Muscle of arm (tissue), 14 donors: ENCODE measurements at places on chromosomes 16 and 17.

GRCh38 chr17:65403626-65404025, 157.8 kb downstream of the AXIN2 start:
- no peak for DNase-seq

- DNase-seq: no peak
These were observed 16.1 kb downstream of the TIMM22 start for GRCh38 chr17:1012823-1013728.

GRCh38 chr16:66358231-66358630, 8.3 kb upstream of the CDH5 start:
- no peak for DNase-seq

GRCh38 chr17:17725752-17726457, 44.6 kb downstream of the RAI1 start:
- no peak for DNase-seq

GRCh38 chr17:70206361-70207010, 37.2 kb downstream of the KCNJ2 start:
- no peak for DNase-seq

GRCh38 chr17:47277921-47278320, 24.3 kb downstream of the ITGB3 start:
- DNase-seq: no peak

DNA sequence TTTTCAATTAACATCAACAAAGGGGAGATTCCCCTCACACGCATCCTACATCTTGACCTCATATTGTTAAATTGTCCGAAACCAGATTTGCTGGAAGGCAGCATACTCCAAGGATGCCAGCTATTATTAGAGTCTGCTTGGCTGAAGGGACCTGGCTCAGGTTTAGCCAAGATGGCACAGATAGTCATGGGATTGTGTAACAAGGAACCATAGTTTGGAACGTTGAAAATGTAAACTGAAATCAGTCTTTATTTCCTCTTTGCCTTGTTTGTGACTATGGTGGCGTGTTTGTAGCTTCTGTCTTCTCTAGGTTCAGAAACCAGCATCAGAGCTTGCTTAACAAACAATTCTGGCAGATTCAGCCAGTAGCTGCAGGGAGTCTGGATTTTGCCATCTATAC, 5.9 kb downstream of the ARSG start:
- no peak for DNase-seq

- no peak for DNase-seq
These were observed 32.0 kb downstream of the CDH13 start for GRCh38 chr16:82658796-82659195.

DNA sequence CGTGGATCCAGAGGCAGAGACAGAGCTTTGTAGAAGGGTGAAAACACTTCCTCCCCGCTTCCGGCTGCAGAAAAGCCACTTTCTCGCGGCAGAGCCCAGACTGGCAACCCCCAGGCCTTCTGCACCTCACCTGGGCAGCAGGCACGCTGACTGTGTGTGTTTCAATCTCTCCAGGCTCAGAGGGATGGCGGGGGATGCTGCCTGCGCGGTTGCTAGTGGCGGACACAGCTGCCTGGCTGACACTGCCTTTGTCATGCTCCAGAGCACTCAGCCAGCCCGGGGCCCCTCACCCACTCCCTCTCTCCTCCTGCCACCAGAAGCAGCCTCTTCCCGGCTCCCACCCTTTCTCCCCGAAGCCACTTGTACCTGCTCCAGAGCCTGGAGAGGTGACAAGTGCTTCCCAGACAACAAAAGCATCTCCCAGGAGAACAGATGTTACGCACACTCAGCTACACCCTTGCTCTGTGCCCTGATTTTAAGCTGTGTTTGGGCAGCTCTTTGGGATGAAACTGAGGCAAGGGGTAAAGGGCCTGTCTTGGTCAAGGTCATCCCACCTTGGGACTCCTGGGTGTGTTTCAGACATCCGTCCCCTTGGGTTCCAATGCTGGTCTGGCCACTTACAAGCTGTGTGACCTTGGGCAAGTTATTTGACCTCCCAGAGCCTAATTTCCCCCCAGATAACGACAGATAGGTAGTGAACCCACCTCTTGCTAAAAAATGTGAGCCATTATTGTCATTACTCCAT, 9.2 kb upstream of the GLIS2 start:
- DNase-seq: no peak

GRCh38 chr16:19283637-19284036, 1.9 kb upstream of the CLEC19A start:
- no peak for DNase-seq

- no peak for DNase-seq
These were observed 11.1 kb downstream of the NR1D1 start for GRCh38 chr17:40089077-40089895.
